Progenitor cell of endocrine pancreas (in vitro differentiated cells): ENCODE measurements at places on chromosomes 1 and 21.

GRCh38 chr1:117060441-117061317 is 553 bp downstream of the TTF2 start:
- DNase-seq: peak; percentile 21

- DNase-seq: no peak
Observed at GRCh38 chr1:202046227-202046626, 35.8 kb downstream of the ELF3 start.

- no peak for DNase-seq
Observed at GRCh38 chr1:182848736-182849135, 9.6 kb downstream of the DHX9 start.

DNA sequence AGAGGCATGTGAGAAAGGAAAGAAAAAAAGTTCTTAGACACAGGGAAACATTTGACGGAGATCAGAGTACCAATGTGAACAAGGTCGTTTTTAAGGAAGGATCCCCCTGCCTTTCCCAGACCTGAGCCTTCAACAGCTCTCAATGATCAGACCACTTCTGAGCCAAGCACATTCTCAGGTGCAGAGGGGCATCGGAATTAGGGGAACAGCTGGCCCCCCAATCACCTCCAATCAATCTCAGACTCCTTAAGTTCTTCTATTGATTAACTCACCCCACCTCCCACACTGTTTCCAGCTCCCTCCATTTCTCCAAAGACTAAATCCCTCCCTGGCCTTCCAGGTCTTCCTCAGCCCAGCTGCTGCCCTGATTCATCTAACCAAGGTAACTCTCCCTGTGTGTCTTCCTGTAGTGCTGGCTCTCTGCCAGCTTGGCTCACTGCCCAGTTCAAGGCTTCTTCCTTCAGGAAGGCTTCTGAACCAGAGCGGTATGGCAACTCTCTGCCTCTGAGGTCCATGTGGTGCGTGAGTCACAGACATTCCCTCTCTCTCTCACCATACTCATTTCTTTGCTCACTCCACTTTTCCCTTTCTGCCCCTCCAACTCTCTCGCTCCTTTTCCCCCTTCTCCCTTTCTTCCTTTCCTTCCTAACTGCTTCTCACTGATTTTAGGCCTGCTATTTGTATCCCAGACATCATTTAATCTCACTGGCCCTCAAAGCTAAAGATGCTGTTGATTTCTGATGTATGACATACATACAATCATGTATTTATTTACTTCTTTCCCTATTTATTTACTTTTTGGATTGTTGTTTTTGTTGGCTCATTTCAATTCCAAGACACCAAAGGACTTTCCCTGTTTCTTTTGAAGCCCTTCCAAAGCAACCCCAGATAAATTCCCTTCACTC is 18.1 kb downstream of the CFAP45 start:
- no peak for DNase-seq

- no peak for DNase-seq
Observed at GRCh38 chr1:27071049-27071416, 58.4 kb upstream of the TENT5B start.

GRCh38 chr21:17536381-17536780 is 23.5 kb downstream of the CXADR start:
- no peak for DNase-seq

DNA sequence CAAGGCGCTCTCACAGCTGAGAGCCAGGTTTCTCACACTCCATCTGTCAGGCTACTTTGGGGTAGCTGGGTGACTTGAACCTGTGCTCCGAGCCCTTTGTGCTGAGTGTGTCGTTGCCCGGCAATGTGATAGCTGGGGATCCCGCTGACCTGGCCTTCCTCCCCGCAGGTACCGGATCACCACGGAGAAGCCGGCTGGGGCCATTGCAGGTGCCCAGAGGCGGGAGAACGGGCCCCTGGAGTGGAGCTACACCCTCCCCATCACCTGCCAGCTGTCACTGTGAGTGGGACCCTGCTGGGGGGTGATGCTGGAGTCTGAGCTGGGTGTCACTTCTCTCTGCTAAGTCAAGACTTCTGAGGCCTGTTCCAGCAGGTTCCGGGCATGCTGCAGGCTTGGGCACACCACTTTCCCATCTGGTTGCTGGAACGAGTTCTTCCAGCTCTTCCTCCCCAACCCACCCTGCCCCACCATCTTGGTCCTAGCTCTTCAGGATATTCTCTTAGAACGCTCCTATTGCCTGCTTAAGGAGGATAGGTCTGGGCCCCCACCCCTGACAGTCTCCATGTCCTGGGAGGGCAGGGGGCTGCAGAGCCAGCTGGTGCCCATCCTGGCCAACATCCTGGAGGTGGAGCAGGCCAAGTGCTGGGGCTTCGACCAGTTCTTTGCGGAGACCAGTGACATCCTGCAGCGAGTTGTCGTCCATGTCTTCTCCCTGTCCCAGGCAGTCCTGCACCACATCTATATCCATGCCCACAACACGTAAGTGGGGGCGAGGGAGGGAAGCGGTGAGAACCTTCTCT is 7.5 kb downstream of the IKBKE start:
- DNase-seq: no peak

DNA sequence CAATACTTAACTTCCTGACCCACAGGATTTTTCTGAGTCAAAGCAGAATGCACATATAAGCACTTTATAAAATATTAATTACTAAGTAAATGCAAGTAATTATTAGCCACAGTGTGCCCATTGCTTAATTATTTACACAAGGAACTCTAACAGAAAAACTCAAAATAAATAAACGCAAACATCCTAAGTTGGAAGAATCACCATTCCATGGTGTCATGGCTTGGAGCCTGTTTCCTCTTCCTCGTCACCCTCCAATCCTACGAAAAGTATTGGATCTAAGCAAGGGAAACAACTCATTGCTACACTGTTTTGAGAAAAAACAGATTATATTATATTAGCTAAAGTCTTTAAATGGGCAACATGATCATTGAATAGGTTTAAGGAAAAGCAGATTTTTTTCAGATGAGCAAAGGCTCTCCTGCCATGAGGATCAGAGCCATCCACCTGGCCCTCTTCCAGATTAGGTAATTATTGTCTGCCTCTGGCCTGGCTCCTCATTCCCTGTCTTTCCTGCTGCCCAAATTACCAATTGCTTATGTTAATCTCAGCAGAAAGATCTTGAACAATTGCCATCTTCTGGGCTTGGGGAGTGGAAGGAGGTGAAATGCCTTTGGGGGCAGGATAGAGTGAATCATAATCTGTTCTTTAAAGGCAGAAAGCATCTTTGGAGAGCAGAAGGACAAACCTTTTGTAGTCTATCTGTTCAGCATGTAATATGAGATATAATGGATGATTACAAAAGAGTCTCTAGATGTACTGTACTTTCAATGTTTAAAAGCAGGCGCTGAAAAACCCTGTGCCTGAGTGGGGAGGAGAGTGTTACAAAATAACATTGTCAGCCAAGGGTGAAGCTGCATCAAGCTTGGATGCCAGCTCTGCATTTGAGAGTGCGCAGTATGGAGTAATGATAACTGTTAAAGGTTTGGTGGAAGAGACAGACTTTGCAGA is 121.2 kb downstream of the DUSP10 start:
- no peak for DNase-seq

DNA sequence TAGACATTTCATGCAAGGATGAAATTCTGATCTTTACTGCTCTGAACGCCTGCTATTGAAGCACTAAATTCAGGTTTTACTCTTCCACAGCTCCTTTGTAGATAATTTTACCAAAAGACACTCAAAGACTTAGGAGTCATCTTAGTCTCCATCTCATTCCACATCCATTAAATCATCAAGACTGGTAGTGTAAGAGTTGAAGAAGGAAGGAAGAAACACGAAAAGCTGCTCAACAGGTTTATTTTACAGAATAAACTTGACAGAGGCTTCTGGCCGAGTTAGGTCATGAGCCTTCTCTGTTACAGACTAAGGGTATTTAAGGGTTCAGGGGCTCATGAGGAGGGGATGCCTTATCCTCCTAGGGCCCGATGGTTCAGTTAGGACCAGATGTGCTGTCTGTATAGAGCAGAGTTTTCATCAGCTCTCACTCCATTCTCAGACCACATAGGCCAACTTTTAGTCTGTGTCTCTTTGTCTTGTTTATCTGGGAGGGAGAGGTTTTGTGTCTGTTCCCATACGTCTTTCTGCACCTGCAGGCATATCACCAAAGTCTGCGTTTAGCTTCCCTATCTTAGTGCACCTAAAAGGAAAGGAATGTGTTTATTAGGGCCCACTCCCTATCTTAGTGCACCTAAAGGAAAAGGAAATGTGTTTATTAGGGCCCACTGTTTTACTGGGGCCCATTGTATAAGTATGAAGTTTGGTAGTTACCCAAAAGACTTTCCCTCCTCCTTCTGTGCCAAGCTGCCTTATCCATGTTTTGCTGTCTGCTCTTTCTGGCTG is 57.4 kb upstream of the RGS18 start:
- no peak for DNase-seq

DNA sequence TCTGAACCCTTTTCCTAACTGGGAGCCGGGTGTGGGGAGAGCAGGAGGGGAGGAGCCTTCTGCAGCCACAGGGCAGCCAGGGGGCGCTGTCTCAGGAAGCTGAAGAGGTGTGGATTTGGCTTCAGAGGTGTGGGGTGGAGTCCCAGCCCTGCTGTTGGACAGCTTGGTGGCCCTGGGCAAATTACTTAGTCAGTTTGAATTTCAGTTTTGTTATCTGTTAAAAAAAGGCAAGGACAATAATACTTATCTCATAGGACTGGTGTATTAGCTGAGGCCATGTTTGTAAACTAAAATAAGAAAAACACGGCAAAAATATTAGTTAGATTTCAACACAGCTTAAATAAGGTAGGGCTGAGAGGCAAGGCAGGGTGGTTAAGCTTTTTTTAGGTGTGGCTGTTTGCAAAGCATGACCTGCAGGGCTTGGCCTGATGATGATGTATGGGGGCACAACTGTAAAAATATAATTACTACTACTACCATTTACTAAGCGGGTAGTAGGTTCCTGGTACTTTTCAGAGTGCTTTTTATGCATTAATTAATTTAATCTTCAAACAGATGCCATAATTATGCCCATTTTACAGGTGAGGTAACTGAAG is 111.8 kb downstream of the PLXNA2 start:
- DNase-seq: peak; percentile 65

DNA sequence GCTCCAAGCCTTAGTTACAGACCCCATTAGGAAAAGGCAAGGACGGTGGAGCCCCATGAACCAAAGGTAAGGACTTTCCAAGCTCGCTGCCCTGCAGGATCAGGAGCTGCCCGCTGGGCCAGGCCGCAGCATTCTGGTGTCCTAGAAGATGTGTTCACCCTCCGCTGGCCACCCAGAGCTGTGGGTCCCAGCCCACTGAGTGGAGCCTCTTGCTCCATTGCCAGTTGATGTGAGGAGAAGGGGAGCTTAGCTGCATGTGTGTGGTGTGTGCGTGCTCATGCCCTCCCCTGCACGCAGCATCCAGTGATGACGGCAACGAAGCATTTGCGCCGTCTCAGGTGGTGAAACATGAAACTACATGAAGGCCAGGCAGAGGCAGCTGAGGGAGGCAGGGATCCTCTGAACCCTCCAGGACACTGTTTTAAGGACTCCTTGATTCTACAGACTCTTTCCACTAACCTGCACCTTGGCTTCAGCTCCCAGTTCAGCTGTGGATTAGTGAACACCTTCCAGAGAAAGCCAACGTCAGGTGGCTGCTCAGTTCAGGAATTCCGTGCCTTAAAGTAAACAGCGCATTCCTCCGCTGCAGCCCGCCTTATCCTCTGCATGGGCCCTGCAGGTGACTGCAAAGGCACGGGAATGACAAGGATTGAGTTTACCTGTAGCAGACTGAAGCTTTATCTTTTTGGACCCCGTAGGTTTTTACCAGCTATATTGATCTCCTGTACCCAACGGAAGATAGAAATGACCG is 48.7 kb downstream of the SMYD2 start:
- no peak for DNase-seq

- DNase-seq: no peak
Observed at GRCh38 chr1:63955370-63956145, 181.7 kb downstream of the ROR1 start.

- no peak for DNase-seq
Observed at GRCh38 chr1:234507626-234508387, 28.8 kb upstream of the TARBP1 start.

GRCh38 chr21:46079352-46080170 is 18.4 kb upstream of the COL6A2 start:
- peak; percentile 7 for DNase-seq

DNA sequence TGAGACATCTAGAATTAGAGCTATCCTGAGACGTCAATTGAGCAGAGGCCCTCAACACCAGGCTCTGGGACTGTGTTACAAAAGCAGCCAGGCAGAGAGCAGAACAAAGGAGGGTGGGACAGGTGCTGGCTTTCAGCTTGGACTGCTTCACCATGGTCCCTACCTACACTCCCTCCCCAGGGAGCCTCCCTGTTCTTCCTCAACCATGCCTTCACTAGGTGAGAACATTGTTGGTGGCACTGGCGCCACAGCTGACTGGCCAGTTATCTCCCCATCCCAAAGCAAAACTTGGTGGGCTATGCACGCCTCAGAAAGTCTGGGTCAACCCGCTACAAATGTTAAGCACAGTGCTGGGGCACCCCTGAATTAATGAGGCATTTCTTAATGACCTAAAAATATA is 87.8 kb downstream of the NMNAT2 start:
- no peak for DNase-seq
